ENCODE measurements at places on chromosomes 12 and 14.

GRCh38 chr12:80188576-80188975, 89.2 kb downstream of the OTOGL start:
- DNase-seq = no peak

DNA sequence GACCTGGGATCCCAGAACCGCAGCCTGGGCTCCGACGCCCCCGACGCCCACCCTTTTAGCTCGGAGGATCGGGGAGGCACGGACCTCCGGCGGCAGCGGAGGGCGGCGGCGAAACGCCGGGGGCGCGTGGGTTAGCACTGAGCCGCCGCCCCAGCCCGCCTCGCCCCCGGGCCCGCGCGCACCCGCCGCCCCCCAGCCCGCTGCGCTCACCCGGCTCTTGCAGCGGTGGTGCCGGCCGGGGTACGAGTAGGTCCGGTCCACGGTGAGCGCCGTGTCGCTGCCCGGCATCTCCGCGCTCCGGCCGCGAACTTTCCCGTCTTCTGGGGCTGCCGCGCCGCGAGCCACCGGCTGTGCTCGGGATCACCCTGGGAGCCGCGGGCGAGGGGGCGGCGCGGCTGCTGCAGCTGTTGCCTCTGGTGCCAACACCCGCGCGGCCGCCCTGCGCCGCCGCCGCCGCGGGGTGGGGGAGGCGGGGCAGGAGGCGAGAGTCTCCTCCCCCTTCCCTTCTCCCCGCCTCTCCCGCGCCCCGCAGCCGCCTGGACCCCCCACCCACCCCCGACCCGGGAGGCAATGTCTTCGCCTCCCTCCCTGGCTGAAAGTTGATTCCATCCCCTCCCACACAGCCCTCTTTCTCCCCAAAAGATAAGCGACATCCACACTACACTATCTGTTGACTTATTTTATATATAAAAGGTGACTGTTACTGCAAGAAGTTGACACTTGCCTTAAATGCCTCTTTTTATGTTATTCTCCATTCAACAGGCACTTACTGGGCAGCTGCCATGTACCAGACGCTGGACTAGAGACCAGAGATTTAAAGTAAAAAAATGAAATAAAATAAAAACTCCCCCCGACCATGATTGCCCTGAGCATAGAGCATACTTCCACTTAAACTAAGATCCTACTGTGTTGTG, at the start of gene TMCC3:
TMCC3 (minus strand) TSS at position 415 of the 914 bp plus-strand sequence; CDS start at position 288, 127 bp downstream.
- DNase-seq = no peak

DNA sequence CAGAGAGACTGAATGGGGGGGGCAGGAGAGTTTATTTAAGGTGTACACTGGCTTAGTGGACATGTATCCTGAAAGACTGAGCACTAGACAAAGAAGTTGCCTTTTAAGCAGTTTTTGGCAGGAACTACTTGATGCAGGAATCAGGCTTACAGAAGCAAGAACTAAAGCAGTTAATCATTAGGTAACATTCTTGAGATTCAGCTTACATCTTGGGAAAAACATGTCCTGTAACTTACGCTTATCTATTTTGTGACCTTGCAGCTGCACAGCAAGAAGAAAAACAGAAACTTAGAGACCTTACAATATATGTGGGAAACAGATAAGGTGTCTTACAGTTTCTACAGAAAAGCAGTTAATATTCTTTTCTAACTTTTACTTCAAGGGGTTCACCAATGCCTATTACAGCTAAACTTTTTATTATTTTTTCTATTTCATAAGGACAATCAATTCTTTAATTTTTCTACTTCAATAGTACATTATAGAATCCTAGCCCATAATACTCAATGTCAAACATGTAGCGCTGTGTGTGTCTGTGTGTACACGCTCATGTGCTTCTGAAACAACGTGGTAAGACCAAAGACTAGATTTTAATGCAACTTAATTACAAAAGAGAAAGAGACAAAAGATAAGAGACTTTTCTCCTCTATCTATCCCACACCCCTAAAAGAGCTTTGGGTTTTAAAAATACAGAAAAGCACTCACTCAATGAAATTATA, 276.9 kb downstream of the PRKD1 start:
- no peak for DNase-seq

- DNase-seq = no peak
These were observed 158.4 kb downstream of the KLHL28 start for GRCh38 chr14:44803239-44803905.
